ENCODE measurements at places on chromosomes 11 and 22.

DNA sequence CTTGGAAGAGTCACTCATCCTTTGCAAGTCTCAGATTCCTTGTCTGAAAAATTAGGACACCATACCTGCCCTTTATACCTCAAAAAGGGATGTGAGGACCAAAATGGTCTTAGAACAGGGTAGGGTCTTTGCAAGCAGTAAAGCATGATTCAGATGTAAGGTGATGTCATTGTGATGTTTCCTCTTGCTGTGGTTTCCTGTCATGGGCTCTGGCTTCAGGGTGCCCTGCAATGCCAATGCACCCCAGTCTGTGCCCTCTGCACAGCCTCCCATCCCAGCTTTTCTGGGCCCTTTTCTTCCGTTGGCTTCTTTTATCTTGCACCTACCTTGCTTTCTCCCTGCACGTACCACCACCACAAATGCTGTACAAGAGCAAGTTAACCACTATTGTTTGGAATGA, 87.8 kb upstream of the NNMT start:
- no peak for DNase-seq

DNA sequence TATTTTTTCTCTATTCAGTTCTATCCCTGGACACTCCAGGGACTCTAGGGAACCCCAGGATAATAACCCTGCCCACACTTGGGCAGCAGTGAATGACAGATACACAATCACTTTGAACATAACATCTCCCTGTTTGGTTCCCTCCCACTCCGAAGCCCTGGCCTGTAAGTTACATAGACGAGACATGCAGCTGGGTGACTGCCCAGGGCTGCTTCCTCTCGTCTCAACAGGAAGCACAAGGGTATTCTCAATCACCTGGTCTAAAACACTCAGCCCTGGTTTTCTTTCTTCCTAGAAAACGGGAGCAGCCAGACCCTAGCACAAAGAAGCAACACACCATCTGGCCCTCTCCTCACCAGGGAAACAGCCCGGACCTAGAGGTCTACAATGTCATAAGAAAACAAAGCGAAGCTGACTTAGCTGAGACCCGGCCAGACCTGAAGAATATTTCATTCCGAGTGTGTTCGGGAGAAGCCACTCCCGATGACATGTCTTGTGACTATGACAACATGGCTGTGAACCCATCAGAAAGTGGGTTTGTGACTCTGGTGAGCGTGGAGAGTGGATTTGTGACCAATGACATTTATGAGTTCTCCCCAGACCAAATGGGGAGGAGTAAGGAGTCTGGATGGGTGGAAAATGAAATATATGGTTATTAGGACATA, 19.4 kb downstream of the LAYN start:
- no peak for DNase-seq

DNA sequence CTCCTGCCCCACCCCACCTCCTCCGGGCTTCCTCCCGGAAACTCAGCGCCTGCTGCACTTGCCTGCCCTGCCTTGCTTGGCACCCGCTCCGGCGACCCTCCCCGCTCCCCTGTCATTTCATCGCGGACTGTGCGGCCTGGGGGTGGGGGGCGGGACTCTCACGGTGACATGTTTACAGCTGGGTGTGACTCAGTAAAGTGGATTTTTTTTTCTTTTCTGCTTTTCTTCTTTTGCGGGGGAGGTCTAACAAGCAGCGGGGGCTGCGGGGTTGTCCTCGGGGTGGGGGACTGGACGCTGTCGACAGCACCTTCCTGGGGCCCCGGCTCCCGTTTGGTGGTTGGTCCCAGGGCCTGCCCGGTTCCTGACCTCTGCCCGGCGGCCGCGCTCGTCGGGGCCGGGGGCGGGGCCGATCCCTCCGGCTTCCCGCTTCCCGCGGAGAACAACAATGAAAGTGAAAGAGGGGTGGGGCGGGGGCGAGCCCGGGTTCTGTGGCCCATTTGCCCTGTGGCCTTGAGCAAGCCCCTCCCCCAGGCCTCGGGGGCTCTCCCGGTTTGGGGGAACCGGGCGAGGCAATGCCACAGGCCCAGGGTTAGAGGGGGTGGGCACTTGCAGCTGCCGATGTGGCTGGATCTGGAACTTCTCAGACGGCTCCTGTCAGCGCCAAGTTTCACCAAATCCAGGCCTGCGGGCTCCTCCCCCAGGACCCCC, 975 bp upstream of the MDK start:
- peak; percentile 58 for DNase-seq

DNA sequence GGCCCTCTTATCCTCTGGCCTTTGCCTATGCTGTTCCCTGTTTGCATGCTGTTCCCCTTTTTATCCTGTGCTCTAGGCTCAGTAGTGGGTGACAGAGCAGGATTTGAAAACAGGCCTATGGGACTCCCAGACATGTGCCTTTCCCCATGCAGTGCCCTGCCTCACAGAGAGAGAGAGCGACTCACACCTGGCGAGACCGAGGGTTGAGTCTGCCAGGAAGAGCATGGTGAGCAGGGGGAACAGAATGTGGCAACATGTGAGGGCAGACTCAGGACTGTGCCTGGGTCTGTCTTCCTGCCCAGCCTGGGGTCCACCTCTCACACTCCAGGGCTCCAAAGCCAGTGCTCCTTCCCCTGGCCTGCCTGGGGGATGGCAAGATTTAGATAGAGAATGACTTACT, 75.0 kb downstream of the NFAM1 start:
- no peak for DNase-seq
